ENCODE measurements at places on chromosomes 3 and 15. TPM values are rescaled to one million over a fixed set of nuclear protein-coding genes. Genes with fewer than 3 reads are reported as not detected.

DNA sequence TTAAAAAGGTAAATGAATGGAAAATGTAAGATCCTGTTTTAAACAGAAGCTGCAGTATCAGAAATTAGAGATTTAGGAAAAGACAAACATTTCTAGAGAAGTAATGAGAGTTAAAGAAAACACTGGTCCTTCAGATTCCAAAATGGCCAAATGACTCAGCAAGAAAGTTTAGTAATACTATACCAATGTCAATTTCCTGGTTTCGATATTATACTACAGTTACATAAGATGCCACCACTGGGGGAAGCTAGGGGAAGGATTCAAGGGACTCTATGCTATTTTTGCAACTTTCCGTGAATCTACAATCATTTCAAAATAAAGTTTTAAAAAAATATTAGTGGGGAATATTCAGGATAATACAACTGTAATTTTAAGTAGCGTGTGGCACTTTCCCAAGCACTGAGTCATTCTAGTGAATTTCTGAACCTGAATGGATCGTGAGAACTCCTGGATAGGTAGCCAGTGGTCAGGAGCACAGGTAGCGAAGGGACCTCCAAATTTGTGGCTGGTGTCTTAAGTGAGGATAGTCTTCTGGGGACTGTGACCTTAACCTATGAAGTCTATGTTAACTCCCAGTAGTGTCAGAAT lies 37.6 kb downstream of the TMCC1 start:
- DNase-seq: no peak

DNA sequence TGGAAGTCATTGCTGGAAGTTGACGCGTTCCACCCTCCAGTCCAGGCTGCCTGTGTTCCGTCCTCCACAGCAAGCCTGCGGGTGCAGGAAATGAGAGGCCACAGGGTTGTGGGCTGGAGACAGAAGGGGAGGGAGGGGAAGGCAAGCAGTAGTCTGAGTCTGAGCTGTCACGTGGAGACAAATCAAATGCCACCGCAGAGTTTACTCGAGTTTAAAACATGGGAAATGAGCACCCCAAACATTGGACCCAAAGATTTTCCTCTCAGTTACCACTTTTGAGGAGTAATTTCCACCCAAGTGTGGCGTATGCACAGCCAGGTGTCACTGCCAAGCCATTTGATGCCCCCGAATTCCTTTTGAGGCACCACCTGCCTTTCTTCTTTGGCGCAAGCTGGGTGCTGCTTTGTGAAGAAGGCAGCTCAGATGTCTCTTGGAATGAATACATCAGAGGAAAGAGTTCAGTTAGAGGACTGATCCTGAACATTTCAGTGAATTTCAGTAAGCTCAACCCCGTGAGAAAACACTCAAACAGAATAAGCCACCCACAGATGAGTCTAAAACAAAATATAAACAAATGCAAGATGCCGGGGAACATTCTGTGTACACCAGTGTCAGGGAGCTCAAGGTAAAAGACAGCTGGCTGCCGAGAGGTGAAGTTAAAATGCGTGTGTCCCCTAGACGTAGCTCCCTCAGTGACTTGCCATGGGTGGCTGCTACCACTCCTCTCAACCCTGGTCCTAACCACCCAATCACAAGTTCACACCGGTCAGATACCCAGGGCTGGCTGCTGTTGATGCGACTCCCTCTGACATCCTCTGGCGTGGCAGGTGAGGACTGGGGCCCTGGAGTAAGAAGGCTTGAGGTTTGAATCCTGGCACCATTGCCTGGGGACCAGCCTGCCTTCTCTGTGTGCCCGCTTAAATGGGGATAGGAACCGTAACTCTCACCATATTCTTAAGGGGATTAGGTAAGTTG lies 203.8 kb downstream of the UACA start:
- DNase-seq: no peak

DNA sequence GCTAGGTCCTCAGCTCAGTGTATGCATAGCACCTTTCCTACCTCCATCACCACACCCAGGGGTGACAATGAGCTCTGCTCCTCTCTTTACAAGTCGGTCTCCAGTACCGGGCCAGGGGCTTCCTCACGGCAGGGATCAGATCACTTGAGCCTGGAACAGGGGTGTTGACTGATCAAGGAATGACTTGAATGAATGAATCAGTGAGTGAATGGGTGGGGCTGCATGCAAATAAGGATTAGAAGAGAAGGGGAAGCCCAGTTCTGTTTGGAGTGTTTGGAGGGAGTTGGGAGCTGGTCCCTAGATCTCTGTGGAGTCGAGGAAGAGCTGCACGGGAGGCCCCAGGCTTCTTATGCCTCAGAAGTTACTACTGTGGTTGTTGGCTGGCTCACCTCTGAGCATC lies 87.0 kb downstream of the TMEM266 start:
- DNase-seq: no peak

- no peak for DNase-seq
These were observed 656 bp downstream of the CD47 start for GRCh38 chr3:108090049-108090700.

DNA sequence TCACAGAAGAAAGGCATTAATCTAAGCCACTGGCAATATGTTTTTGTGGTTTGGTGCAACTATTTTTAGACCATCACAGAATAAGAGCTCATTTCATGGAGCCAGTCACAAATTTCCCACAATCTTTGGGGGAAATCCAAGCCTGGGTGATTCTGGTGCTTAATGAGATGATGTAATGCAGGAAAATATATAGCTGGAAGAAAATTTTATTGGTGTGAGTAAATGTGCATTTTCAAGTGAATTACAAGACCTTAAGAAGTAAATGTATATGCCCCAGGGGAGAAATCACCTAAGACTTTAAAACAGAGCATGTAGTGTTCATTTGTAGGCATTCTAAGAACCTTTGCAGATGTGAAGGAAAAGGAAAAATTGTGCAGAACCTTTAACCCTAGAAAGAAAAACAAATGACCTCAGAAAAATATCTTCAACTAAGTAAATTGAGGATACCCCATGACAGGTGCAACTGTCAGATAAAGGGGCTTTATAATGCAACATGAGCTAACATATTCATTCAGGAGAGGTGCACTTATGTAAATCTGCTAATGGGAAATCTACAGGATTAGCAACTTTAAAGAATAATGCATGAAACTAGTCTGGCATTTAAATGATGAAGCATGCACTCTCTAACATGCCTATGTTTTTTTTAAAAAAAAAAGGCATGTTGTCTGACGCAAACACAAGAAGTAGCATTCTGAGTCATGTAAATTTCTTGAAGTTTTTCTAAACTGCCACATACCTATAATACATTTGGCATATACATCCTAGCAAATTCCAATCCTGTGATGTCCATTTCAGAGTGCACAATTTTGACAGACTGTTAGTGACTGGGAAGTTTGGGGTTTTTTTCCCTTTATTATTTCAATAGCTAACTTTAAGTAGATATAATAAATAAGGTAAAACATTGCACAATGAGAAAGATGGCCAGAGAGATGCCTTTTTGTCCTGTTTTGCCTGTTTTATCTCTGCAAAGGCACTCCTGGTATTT lies 105.1 kb downstream of the MEX3B start:
- no peak for DNase-seq

DNA sequence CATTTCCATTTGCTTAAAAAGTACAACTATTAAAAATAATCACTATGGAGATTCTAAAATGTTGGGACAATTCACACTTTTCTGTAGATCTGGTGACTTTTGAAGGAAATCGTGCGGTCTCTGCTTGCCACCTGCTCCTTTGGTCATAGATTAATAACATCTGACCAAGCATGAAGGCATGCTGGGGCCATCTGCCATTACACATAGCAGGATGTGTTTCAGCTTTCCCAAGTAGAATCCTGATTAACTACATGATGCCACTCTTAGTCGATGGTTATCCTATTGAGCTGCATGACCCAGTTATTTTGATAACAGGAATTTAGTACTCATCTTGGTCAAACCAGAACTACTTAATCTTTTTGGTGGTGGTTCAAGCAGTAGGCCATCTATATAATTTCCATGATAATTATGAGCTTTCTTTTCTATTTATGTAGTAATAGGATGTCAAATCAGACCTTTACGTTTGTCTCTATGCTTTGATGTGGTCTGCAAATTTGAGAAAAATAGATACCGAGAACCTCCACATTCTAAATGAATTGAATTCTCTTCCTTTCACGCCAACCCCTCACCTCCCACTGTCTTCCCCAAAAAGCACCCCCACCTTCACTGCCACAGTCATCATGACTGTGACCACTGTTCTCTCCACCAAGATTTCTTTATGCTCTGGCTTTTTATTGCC lies 158.1 kb downstream of the DIPK2A start:
- DNase-seq: no peak

DNA sequence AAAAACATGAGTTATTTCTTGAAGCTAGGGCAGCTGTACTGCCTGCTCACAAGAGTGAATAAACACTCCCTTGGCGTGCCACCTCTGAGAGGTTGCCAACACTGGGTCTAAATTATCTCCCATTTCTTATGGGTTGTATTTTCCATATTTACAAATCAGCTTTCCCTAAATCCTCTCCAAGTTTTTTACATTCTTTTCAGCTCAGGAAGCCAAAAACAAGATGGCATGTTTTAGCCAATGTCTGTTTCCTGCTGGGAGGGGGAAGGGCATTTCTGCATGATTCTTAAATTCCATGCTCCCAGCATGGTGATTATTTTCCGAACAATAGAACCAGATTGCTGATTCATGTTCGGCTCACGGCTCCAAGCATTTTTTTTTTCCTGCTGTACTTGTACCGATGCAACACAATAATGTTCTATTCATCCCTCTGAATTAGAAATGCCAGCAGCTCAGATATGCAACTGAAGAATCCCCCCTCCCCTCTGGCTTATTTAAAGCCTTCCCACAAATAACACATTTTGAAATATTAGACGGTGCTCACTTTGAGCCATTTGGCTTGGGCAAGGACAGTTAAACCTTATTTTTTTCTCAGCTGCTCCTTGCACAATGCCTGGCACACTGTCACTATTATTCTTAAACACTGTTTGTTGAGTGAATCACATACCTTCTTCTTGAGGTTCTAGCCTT lies 252.5 kb downstream of the THRB start:
- DNase-seq: no peak

DNA sequence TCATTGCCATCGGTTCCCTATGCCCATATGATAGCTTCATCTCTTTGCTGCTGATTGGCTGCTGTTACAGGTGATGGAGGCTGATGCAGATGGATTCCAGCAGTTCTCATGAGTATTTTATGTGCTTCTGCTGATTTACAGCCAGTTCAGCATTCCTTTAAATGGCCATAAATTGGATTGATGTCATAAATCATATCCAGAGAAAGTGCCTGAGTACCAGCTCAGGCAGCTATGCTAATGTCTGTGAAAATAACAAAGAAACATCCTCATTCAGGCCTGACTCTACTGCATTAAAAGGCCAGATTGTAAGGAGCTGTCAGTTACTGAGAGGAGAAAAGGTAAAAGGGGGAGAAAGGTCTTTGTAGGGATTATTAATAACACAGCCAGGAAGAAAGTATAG lies 756.8 kb downstream of the IGSF11 start:
- DNase-seq: no peak

DNA sequence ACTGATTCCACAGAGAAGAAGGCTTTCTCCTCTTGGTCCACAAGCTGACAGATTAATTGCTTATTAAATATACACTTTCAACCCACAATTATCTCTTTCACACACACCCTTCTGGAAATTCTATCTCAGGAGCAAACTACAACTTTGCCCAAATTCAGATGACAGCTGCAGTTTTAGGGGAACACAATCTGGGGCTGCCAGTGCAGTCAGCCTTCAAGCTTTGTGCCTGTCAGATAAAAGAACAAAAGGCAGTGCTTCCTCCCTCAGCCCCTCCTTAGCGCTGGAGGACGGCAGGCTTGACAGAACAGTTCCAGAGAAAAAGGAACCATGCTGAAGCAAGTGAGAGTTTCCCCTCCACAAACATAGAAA lies 99.6 kb downstream of the TMCC1 start:
- no peak for DNase-seq

DNA sequence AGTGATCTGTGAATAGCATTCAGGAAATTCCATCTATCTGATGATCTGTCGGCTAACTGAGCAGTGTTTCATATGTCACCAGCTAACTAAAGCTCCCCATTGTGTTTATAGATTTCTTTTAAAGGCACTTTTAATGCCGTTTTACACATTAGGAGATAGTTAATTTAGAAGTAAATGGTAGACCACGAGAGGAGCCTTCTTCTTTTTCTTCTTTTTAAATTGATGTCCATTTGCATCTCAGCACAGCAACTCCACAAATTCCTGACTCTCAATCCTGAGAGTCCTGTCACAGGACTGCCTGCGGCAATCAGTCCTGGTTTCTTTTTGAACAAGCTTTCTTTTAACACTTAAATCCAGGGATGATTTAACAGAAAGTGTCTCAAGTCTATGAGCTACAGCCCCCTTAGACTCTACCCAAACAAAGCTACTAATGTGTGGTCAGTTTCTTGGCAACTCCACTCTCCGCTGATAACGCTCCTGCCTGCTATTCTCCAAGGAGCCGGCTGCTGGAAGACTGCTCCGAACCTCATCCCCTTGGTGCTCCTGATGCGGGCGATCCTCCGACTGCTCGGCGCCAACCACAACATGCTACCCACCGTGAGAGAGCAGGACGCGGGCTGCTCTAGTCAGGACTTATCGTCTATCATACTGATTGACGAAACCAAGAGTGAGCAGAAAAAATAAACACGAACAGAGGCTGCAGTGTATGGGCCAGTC lies 421.4 kb downstream of the MECOM start:
- no peak for DNase-seq

DNA sequence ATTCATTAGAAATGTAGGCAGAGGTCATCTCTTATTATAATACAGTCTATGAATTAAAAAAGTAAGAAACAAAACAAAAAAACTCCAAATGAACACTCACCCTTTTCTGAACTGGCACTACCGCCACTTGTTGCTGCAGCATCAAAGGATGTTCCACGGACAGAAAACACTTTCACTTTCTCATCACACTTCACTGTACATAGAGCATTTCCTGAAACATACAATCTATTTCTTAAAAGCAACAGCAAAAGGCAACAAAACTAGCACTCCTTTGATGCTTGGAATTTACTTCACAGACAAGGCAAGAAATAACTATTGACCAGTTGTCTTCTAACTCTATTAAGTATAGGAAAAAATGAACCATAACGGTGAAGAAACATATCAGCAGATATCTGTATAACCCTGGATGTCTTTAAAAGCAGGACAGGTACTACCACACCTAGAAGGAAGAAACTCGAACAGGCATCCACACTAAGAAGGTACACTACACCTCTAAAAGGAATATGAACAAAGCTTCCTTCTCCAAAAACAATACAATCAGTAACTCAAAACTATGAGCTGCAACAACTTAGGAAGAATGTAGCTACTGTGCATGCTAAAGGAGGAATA lies 24.9 kb downstream of the ETFA start:
- DNase-seq: no peak

GATM gene
- 27.6 TPM for total RNA-seq

FANCD2OS gene
- not detected for total RNA-seq

SMC4 gene
- total RNA-seq: 97.2 TPM

FAM81A gene
- total RNA-seq: 0.71 TPM
